ENCODE measurements at places on chromosomes 16 and 17.

- DNase-seq = no peak
These were observed 42.6 kb downstream of the CFAP20 start for GRCh38 chr16:58086381-58087208.

GRCh38 chr17:4768298-4768697, 3.4 kb upstream of the TM4SF5 start:
- no peak for DNase-seq

DNA sequence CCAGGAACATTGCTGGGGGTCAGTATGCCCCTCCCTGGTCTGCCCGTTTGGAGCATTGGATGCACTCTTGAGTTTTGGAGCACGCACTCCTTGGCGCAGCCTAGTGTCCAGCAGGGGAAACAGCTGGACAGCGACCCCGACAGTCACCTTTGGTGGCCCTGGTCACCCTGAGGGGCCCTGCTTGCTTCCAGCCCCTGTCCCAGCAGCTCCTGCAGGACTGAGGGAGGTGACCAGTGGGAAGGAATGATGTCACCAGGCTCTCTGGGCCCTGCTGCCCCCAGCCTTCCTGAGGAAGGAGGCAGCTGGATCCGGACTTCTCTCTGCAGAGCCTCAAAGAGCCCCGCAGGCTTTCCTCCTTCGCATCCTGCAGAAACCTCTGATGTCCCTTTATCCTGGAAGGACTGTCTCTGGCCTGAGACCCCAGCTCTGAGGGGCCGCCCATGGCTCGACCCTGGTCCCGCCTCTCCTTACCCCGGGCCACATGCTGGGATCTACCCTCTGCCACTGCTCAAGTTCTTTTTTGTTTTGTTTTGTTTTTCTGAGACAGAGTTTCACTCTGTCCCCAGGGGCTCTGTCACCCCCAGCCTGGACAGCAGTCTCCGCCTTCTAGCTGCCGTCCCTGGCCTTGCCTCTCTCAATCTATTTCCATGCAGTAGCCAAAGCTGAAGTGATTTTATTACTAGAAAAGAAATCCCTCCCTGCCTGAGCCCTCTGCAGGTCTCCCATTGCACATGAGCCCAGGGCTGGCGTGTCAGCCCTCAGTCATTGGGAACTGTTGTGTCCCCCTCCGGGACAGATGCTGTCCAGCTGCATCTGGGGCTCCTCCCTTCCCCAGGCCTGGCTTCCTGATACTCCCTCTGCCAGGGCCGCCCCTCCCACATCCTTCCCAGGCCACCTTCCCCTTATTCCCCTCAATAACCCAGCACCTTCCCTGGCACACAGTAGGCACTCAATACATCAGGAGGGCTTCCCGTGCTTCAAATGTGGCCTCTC, 11.6 kb downstream of the ZSCAN10 start:
- no peak for DNase-seq

DNA sequence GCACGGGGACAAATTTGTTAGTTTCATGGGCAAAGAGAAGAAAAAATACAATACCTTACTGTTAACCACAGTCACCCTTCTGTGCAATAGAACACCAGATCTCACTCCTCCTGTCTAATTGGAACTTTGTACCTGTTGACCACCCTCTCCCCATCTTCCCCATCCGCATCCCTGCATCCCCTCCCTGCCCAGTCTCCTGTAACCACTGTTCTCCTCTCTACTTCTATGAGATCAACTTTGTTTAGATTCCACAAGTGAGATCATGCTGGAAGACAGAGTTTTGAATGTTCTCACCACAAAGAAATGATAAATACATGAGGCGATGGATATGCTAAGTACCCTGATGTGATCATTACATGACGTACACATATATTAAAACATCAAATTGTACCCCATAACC, 47.7 kb downstream of the CLEC16A start:
- no peak for DNase-seq

DNA sequence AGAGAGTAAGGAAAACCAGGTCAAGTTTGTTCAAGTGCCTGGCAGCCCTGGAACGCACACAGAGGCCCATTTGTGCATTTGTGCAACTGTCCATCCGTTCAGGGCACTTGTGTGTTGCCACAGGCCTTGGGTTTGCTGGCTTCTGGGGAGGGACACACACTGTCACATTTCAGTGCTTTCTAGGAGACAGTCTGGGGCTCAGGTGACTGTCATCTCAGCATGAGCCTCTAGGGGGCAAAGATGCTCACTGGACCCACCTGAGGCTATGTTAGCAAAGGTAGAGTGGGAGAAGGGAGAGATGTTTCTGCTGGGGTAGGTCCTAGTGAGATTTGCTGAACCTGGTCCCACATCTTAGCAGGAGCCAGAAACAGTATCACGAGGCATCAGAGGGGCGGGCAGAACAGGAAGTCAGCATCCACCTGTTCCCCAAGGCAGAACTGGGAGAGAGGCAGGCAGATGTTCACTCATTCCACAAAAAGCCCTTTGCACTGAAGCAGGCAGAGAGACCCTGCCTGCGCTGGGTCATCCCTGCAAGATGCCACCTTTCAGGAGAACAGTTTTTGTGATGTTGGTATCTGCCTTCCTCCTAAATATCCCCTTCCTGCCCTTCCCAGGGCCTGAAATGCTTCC, 48.5 kb downstream of the RAI1 start:
- no peak for DNase-seq

DNA sequence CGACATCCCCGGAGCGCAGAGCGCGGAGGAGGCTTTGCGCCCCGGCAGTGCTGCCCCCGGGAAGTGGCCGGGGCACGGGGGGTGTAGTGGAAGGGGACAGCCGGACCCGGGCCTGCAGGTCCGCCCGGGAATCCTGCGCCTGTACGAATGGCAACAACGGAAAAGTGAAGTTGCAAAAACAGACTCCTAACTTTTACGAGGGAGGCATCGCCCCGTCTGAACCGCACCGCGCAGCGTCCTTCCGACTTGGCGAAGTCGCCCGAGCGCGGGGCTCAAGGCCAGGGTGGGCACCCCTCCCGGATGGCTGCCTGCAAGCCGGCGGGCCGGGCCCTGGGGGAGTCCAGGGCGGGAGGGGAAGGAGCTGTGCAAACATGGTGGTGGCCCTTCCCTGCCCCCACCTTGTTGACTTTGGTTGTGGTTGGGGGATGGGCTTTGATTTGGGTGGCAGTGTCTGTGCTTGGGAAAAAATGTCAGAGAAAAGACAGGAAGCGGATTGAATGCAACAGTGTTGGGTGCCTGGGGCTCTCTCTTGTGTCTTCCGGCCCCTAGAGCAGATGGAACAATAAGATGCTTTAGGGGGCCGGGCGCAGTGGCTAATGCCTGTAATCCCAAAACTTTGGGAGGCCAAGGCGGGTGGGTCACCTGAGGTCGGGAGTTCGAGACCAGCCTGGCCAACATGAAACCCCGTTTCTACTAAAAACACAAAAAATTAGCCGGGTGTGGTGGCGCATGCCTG, 675 bp downstream of the RNF213 start:
- peak; percentile 92 for DNase-seq

GRCh38 chr17:7144213-7144612, 29.6 kb upstream of the ASGR2 start:
- no peak for DNase-seq

DNA sequence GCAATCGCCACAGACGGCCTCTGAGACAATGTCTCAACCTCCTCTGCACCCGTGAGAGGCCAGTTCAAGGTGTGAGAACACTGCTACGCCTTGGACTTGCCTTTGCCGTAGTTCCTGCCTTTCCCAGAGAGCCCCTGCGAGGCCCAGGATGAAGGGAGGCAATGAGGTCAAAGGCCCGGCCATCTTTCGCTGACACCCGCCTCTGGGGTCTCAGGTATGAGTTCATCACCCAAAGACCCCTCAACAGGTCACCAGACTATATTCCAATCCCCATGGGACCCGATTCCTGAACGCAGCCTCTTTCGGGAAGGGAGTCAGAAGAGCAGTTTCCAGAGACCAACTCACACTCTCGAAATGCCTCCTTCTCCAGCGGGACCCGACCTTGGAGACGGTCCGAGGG, 573.5 kb downstream of the KCNJ18 start:
- DNase-seq = no peak

GRCh38 chr17:81712468-81713003, 452 bp downstream of the SLC25A10 start:
- no peak for DNase-seq

GRCh38 chr17:60599220-60599619, 773 bp upstream of the PPM1D start:
- DNase-seq = no peak

DNA sequence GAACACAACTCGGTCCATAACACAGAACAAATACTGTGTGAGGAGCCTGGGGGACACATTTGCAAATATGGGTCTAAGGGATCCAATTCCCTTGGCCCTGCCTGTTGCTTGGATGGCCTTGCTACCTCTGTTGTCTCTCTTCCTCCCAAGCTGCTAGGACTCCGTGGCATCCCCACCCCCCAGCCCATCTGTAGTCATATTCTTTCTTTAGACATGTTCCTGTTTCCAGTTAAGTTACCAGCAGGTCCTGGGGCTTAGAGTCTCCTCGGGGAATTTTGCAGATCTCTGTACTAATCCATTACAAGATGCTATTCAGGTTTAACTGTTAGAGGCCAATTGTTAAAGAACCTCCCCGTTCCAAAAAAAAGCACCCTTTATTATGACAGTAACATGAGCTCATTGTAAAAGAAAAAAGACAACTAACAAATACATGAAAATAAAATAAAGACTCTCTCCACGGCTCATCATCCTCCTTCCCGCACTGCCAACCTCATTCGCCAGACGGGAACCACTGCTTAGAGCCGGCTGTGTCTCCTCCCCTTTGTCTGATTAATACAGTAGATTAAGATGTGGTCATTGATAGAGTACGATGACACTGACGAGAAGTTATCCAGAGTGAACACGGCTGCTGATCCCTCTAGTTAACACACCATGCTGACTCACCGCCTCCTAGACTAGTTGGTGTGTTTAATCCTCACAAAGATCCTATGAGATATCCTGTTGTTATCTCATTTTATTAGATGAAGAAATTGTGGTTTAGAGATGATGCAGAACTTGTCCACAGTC, 22.2 kb downstream of the HS3ST4 start:
- peak; percentile 85 for DNase-seq

DNA sequence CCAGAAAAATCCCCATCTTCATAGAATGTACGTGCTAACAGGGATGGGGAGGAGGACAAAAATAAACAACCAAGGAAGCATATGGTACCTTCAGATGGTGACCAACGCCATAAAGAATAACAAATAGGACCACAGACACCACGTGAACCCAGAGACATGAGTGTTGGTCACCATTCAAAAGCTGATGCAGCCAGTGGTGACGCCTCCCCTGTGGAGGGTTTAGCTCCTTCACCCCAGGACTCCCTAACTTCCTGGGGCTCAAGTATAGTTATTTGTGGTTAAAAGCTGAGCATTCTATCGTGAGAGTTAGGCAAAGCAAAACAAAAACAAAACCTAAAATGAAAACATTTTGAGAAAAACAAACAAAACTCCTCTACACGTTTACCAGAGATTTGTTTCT, 184.7 kb downstream of the SOX9 start:
- no peak for DNase-seq

GRCh38 chr16:73161977-73162376, 114.0 kb upstream of the ZFHX3 start:
- DNase-seq = no peak

GRCh38 chr16:75257886-75258806, 6.7 kb upstream of the BCAR1 start:
- no peak for DNase-seq

DNA sequence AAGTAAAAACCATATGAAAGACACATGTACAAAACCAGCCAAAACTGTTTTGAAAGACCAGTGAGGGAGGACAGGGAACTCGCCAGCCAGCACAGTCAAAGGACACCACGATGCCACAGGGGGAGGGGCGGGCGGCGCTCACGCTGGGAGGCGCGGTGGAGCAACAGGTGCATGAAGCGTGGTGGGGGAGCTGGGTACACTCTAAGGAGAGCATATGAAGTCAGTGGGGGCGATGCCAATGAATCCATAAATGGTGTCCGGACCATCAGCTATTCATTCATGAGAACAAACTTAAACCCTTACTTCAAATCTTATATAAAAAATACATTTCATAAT, 101.0 kb upstream of the DNAH17 start:
- no peak for DNase-seq

DNA sequence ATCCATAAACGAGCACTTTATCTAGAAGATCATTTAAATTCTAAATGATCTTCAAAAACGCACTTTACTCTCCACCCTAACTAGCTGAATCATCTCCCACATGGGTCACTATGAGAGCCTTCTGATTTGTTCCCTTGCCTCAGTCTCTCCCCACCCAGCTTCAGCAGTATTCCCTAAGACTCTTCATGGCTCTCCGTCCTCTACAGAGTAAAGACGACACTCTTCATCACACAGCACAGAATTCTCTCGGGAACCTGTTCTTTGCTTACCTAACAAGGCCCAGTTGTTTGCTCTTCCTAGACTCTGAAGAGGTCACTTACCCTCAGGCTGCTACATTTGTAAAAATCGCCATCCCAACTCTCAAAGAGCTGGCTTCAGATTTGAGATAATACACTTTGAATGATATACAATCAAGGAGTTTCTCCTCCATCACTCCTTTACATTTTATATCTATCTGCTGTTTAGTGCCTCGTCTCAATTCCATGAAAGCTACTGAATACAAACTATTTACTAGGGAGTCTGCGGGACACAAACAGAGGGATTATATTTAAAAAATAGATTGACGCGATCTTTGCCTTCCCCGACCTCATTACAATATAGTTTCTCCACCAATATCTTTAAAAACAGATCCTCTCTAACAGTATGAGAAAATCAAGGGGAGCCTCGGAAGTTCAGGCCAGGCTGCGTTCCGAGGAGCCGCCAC, 511 bp upstream of the LIG3 start:
- DNase-seq = no peak

DNA sequence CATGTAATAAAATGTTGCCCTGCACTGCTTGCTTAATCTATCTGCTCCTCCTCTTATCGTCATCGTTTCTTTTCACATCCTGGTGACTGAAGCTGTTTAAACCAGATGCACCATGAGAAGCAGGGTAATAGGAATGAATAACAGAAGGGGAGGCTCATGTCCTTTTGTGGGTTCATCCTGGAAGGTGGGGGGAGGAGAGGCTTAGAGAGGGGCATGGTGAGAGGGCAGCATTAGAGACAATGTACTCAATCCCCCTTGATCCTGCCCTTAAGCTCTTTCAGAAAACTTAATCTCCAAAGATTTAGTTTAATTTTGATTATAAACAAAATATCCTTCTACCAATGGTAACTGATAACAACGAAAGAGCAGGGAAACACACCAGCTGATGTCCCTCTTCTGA, 248.5 kb downstream of the CA10 start:
- no peak for DNase-seq

DNA sequence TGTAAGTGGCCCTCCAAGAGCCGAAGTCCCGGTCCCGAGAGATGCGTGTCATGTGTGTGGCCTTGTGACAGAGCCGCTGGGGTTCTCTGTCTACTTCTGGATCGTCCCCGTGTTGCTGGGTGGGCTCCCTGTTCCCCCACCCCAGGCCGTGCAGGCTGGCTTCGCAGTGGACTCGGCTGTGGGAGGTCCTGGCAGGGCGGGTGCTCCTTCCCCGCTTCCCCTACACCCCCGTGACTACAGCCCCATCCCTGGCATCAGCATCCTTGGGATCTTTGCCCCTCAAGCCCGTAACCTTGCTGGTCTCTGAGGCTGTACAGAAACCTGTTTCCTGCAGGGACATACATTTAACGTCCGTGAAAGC, 136.3 kb downstream of the BANP start:
- DNase-seq = no peak

- DNase-seq = no peak
These were observed 11.5 kb upstream of the IL34 start for GRCh38 chr16:70634861-70635260.
